ENCODE measurements at places on chromosomes 4 and X.

- no peak for DNase-seq
Measured at GRCh38 chrX:27575565-27575964, 14.6 kb upstream of the DCAF8L2 start.

- no peak for DNase-seq
Measured at GRCh38 chr4:86536151-86536550, 58.0 kb upstream of the PTPN13 start.

GRCh38 chr4:108036213-108036612 lies 46.5 kb downstream of the HADH start:
- DNase-seq: no peak

GRCh38 chr4:1515156-1515555 lies 108.9 kb upstream of the NKX1-1 start:
- no peak for DNase-seq

DNA sequence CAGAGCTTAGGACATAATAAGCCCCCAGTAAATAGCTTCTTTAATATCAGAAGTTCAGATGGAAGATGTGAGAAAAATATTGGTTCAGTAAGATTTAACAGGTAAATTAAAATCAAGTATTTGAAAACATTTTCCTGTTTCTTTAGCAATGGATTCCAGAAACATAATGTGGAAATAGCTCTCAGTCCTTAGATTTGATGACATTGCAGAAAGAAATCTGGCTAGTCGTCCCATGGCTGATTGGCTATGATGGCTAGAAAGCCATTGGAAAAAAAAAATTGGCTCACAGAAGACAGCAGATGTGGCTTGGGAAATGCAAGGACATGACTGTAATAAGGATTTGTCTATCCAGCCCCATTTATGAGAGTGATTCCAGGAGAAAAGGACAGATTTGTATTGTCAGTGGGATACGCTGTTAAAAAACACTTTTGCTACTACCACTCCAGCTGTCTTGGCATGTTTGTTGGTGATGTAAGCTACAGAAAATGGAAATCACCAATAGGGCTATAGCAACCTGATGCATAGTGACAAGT lies 78.3 kb downstream of the AR start:
- DNase-seq: no peak

DNA sequence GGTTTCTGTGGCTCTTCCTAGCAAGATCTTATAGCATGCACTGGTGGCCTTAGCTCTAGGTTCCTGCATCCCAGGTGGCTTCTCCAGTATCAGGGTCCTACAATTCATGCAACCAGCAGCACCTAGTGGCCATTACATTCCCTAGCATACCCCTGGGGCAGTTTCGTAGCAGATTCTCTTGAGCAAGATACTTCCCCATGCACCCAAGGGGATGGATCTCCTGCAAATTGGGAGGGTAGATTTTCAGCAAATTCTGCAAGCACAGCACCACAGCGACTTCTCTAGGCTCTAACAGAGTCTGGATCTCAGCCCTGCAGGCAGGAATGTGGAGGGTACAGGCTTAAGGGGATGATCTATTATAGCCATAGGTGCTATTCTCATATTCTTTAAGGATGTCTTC lies 13.1 kb upstream of the SLC9B1 start:
- no peak for DNase-seq

GRCh38 chrX:44317181-44317580 lies 26.3 kb downstream of the EFHC2 start:
- no peak for DNase-seq

- DNase-seq: no peak
Measured at GRCh38 chr4:33493231-33493630, 2751.1 kb downstream of the ARAP2 start.

- DNase-seq: peak; percentile 36
Measured at GRCh38 chrX:129759576-129760061, 20.1 kb upstream of the SASH3 start.

GRCh38 chrX:38561126-38561868 lies at the start of gene TSPAN7:
Gene TSPAN7, plus strand, starts transcription at chrX:38561542. Its CDS starts 5 bp downstream, at chrX:38561547.
- peak; percentile 73 for DNase-seq

- no peak for DNase-seq
Measured at GRCh38 chr4:57504797-57505530, 394.8 kb upstream of the IGFBP7 start.

DNA sequence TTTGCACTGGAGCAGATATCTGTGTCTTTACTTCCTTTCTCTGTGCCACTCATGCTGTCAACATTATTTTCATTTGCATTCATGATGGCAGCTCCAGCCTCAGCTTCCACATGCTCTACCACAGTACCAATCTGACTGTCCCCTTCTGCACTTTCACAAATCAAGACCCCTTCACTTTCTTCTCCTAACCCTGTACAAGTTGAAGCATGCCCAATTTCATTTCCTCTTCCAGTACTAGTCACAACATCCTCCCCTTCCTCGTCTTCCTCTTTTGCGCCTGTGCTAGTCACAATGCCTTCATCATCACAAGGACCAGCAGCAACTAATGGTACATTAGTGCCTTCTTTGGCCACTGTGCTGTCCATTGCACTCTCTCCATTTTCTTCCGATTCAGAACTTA lies 26.5 kb downstream of the BOD1L1 start:
- no peak for DNase-seq

DNA sequence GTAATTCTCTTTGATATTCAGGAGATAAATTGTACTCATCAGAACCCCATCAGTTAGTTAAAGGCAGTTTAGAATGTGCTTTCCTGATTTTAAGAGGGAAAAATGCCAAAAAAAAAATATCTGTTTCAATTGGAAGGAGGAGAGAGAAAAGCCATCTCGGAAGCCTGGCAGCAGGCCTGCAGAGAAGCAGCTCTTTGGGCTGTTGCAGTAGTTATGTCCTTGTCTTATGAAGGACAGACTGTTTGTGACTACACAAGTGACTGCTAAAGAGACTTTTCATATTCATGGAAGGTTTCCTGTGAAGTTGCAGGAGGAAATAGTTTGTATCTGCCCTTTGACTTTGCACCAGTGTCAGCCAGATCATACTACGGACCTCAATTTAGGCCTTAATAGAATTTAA lies 88.8 kb downstream of the DCLK2 start:
- DNase-seq: no peak
